ENCODE measurements at places on chromosomes 11 and 22. TPM values are rescaled to one million over a fixed set of nuclear protein-coding genes. Genes with fewer than 3 reads are reported as not detected.

- DNase-seq: peak; percentile 9
- H3K27ac ChIP-seq: no peak overlapping the region
- no peak overlapping the region for H3K4me3 ChIP-seq
These were observed 5.5 kb upstream of the RGL4 start for GRCh38 chr22:23685205-23685784.

DNA sequence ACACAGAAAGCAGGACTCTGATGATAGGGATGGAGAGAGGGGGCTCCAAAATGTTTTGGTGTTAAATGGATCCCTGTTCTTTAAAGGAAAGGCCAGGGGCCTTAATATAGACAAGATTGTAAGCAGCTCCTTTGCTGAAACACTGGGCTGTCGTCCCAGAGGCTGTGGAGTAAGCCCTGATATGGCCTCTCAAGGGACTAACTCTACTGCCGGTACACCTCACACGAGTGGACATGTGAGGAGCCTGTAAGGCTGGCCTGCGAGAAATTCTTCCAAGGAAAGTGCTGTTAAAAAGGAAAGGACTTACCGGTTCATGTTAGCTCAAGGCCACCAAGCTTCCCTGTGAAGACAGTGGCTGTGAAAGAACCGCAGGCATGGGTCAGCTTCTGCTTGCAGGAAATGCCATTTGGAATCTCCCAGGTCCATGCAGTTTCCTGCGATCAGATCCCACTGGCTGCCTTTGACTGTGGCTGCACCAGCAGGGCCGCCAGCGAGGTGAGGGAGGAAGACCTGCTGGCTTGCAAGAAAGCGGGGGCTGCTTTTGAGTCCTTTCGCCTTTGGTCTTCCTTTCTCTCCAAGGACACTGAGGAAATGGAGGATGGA is 106.6 kb downstream of the PRR5L start:
- H3K27me3 ChIP-seq: no peaks in the 10 kb centered on the region
- peaks cover 33% of the 10 kb centered on the region for H3K36me3 ChIP-seq
- H3K27ac ChIP-seq: no peak overlapping the region
- H3K4me3 ChIP-seq: no peak overlapping the region

Gene PCSK7
- total RNA-seq: 53.3 TPM

Gene APOBEC3H
- total RNA-seq: 0.48 TPM

Gene FADS2
- total RNA-seq: 180 TPM

Gene MS4A15
- not detected for total RNA-seq
